ENCODE measurements at places on chromosomes 3 and 15.

DNA sequence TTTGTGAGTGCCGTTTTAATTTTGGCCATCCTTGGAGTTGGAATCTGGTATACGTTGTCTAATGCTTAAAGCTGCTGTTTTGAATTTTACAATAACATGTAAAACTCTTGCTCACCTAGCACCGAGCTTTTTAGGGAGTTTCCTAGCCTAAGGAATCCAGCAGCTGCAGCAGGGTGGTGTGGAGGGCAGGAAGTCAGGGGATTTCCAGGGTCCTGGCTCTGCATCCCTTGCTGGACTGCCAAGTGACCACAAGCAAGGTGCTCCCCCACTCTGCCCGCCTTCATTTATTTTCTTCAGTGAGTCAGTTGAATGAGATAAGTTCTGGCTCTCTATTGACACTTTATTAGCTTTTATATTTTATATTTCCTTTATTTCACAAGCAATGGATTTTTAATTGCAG lies 113.7 kb downstream of the ATG7 start:
- DNase-seq: no peak

DNA sequence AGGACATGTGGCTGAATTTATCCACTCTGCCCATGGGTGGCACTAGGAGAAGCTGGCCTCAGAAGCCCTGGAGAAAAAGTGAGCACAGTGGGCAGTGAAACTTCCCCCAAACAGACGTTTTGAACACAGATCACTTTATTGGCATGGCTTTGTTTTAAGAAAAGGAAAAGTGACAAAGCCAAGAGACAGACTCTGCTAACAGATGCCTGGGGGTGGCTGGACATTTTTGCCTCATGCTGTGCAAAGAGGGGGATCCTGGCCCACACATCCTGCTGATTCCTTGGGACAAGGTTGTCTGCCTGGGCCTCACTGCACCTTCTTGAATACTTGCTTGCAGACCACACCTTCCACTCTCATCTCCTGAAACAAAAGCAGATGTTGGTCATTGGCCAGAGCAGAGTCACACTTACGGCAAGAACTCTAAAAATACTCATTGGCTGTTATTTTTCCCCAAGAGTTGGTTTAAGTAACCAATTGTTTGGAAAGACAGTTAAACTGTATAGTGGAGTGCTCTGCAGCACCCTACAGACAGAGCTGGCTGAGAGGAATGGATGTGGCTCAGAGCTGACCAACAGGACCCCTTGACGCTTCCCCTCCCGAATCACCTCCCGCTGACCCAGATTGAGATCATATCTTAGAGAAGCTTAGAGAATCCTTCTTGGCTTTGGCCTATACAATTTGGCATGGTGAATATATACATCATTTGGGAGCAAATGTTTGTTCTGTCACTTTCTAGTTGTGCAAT lies 22.0 kb downstream of the RBP1 start:
- no peak for DNase-seq

GRCh38 chr3:103169289-103169688 lies 734.5 kb downstream of the ZPLD1 start:
- DNase-seq: no peak

GRCh38 chr15:93129702-93130488 lies 40.9 kb upstream of the RGMA start:
- DNase-seq: no peak

DNA sequence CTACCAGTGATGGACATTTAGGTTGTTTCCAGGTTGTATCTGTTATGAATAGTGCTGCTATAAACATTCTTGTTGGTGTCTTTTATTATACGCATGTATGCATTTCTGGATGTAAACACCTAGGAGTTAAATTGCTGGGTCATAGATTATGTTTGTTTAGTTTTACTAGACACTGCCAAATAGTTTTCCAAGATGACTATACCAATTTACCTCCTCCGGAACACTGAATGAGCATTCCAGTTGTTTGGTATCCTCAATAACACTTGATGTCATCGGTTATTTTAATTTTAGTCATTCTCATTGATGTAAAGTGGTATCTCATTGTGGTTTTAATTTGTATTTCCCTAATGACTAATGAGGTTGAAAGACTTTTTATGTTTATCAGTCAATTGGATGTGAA lies 36.6 kb upstream of the ARID3B start:
- DNase-seq: no peak

DNA sequence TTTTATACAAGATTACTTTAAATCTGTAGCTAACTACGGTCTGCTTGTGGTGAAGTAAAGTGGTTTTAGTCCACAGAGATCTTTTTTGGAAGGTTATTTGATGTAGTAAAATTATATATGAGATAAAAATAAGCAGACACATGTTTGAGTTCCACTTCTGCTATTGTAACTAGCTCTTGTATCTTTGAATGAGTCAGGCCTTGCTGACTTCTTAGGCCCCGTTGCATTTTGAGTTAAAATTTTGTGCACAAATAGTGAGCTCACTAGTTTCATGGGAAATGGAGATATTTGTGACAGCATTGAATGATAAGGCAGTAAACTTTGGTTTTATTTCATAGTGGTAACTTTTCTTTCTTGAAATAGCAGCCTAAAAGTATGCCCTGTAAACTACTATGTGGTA lies 42.6 kb downstream of the ARIH1 start:
- DNase-seq: no peak

DNA sequence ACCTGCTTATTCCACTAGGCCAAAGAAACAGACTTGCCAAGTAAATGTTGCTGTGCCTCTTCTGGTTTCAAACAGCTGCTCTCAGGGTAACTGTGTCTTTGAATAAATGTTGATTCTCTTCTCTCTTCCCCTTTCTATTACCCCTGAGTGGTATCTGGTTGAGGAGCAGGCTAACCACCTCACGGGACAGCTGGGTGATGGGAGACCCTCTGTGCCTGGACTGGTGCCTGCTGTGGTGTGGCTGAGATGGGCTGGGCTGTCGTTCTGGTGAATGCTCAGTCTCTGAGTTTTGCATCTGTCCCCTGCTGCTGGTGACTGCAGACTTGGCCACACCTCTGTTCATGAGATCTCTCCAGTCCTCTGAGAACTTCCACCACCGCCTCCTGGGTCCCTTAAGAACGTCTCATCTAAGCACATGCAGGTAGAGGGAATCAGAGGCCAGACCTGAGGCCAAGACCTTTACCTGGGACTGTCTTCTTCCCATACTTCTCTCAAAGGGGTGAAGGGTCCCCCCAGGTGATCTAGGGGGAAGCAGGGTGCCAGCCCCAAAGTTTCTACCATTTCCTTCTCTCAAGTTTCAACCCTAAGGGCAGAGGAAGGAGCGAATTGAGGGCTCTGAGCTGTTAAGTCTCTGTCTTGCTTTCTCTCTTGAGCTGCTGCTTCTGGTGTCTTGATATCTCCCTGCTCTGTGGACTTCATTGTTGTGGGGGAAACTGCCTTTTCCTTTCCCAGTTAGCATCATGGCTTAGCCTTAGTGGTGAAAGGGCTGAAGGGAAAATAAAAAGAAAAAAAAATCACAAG lies 252.9 kb downstream of the EBLN2 start:
- DNase-seq: no peak

Measured in stimulated activated CD4-positive, alpha-beta T cell treated with anti-CD3 and anti-CD28 coated beads, Interleukin-4, amount 100 ng/mL, for 4 hours (primary cell).